ENCODE measurements at places on chromosomes 3 and 15.

- no peak for DNase-seq
Measured at GRCh38 chr15:56053046-56053400, 59.6 kb upstream of the NEDD4 start.

GRCh38 chr15:98758224-98758623 is 109.9 kb downstream of the IGF1R start:
- DNase-seq = no peak

GRCh38 chr3:52529376-52530333 is 4.0 kb downstream of the NT5DC2 start:
- no peak for DNase-seq

- DNase-seq = peak; percentile 6
Measured at GRCh38 chr3:161104561-161105551, at the start of gene B3GALNT1. TSS of gene B3GALNT1 (minus strand) at chr3:161105349. CDS start at chr3:161086754, 18,595 bp downstream.

- no peak for DNase-seq
Measured at GRCh38 chr3:131620977-131621376, 118.2 kb upstream of the MRPL3 start.

GRCh38 chr3:71277341-71277740 is 306.2 kb downstream of the FOXP1 start:
- no peak for DNase-seq

- no peak for DNase-seq
Measured at GRCh38 chr15:75051191-75051608, 27.8 kb downstream of the PPCDC start.

DNA sequence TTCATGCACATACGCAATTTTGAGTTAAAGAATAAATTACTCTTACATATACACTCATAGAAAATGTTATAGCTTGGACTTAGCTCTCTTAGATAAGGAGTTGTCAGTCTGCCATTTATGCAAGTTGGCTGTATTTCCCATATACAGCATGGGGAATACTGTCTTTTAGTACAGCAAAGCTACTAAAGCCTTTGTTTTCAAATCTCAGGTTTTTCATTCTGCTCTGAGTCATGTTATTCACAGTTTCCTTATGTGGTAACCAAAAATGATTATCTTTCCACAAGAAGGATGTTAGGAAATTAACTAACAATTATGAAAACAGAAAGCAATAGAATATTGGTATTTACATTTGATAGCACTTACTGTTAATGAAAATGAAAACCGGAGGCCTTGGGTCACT is 4.3 kb upstream of the TIPARP start:
- no peak for DNase-seq

GRCh38 chr3:96478496-96478895 is 335.9 kb upstream of the EPHA6 start:
- no peak for DNase-seq
